ENCODE measurements at places on chromosomes 6 and 20.

- no peak for DNase-seq
Measured at GRCh38 chr6:50025258-50025657, 3.5 kb upstream of the DEFB110 start.

- no peak for DNase-seq
Measured at GRCh38 chr6:127902933-127903332, 2.1 kb upstream of the THEMIS start.

- no peak for DNase-seq
Measured at GRCh38 chr6:53009056-53009455, 14.0 kb upstream of the GSTA4 start.

DNA sequence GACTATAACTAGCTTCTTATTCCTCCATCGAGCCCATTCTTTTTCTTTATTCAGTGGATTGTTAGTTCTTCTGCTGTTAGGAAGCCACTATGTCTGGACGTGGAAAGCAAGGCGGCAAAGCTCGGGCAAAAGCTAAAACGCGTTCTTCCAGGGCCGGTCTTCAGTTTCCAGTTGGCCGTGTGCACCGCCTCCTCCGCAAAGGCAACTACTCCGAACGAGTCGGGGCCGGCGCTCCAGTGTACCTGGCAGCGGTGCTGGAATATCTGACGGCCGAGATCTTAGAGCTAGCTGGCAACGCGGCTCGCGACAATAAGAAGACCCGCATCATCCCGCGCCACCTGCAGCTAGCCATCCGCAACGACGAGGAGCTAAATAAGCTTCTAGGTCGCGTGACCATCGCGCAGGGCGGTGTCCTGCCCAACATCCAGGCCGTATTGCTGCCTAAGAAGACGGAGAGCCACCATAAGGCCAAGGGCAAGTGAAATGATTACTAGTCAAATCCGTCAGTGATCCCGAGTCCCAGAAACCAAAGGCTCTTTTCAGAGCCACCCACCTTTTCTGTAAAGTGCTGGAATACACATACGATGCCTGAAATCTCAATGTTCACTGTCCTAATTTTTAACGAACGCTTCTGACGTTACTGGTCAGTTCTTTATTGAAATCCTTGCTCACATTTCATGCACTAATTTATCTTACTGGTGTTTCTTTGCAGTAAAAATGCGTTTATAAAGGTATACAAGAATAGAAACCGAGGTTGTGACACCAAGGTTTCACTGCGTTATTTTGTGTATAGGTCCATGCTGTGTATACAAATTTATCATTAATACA lies 129.9 kb downstream of the HFE start:
- peak; percentile 42 for DNase-seq

DNA sequence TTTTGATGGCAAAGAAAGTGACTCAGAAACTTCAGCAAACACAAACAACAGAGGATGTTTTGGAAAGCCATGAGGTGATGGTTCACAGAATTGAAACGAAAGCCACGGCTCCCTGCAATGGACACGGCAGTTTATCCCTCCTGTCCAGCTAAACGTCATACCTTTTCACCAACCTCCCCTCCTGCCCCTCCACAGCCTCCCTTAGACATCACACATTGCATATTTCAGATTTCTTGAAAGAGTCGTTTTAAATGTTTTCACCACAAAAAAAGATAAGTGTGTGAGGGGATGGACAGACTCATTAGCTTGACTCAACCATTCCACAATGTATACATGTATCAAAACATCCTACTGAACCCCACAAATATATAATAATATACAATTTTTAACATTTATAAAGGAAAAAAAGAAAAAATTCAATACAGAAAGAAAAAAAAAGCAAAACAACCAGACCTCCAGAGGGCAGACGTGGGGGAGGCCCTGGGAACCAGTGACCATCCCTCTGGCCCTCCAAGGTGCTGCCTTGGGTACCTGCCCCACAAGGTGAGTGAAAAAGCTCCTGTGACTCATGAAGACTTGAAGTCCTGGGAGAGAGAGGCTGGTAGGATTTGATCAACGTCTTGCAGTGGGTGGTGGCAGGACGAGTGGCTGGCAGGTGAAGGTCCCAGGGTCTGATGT lies 117.2 kb upstream of the THBS2 start:
- DNase-seq = no peak

GRCh38 chr20:47544240-47544639 lies 42.6 kb downstream of the NCOA3 start:
- peak; percentile 28 for DNase-seq

- no peak for DNase-seq
Measured at GRCh38 chr20:24627926-24628325, 158.5 kb downstream of the SYNDIG1 start.

GRCh38 chr20:57409672-57410397 lies 18.6 kb downstream of the RBM38 start:
- no peak for DNase-seq

DNA sequence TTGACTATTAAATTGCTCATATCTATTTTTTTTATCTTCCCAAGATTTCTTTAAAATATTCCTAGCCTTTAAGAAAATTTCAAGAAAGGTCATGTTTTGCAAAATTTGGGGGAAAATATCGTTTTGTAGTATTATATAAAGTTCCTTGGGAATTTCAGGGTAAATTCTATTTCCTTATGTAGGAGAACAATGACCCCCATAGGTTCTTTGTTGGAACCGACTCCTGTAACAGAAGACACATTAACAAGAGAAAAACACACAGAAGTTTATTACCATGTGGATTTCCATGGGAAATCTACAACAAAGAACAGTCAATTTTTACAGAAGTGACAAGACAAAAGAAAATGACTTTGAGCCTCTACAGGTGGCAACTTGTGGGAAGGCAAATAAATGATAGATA lies 68.1 kb downstream of the ADGB start:
- no peak for DNase-seq

DNA sequence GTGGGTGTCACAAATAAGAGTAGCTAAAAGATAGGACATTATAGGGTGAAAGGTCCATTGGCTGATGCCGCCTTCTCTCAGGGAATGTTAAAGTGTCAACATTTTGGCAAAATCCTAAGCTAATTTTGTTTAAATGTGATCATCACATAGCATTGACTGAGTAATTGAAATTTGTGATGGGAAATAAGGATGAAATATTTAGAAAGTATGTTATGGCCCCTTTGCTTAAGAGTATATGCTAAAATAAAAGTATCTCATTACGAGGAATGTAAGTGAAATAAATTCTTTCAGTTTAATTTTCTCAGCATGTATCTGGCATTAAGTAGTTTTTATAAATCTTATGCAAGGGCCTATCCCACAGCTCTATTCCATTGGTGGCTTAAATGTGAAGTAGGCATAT lies 229.2 kb downstream of the PRL start:
- DNase-seq = no peak

DNA sequence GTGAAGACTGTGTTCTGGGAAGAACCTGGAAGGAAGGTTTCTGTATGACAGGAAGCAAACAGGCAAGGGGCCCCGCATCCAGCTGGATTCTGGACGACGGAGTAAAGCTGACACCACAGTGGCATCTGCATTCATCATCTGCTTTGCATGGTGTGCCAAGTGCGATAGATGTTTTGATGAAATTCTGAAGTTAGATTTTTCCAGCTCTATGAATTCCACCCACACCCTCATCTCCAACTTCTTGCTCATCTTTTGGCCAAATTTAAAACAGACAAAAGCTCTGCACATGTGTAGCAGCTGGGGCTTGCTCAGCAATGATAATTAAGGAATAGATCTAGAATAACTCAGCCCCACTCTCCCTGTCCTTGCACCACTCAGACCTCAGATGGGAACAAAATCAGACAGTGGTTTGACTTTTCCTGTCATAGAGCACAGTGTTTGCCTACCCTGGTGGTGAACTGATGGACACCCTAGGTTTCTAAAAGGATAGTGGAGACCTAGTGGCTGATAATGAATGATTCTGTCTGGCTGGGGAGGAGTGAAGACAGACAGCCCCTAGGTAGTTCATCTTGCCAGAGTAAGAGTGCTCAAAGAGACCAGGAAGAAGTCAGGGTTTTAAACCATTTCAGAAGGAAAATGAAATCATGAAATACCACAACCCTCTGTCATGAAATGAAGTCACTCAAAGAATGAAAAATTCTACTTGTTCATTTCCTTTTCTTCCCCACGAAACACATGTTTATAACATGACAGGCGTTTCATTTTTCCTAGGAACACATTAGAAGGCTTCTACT lies 85.8 kb downstream of the BCAS1 start:
- no peak for DNase-seq

- no peak for DNase-seq
Measured at GRCh38 chr6:114334237-114334636, 8.6 kb downstream of the HS3ST5 start.

- no peak for DNase-seq
Measured at GRCh38 chr6:76510489-76510888, 438.0 kb upstream of the IMPG1 start.

GRCh38 chr6:79756496-79756895 lies 125.4 kb downstream of the SH3BGRL2 start:
- DNase-seq = no peak

GRCh38 chr6:4412077-4412476 lies 276.7 kb upstream of the ECI2 start:
- DNase-seq = no peak

DNA sequence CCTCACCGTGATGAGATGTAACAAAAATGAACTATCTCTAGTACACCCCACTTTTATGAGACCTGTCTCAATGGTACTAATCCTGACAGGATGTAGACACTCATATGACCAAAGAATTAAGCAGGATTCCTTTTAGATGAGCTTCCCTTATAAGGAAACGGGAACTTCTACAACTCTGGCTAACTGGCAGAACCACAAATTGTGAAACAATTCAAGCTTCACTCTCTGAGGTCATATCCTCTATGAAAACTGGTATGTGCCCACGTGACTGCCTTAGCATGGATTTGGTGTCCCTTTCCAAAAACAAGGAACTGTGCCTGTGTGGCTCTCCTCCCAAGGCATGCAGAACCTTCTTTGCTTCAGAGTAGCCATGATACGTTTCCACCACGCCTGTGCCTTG lies 14.1 kb upstream of the CPNE5 start:
- peak; percentile 73 for DNase-seq

DNA sequence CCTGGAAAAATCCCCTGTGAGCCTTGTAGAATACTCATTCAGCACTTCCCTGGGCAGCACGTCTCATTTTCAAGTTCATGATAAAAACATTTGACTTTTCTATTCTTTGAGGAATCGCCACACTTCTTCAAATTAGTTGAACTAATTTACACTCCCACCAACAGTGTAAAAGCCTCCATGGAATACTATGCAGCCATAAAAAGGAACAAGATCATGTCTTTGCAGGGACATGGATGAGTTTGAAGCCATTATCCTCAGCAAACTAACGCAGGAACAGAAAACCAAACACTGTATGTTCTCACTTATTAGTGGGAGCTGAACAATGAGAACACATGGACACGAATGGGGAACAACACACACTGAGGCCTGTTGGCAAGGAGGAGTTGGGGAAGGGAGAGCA lies 102.0 kb upstream of the HEY2 start:
- DNase-seq = no peak

GRCh38 chr6:26026833-26027490 lies 60.3 kb upstream of the HFE start:
- peak; percentile 68 for DNase-seq

GRCh38 chr6:86331265-86331840 lies 606.0 kb upstream of the HTR1E start:
- DNase-seq = no peak

DNA sequence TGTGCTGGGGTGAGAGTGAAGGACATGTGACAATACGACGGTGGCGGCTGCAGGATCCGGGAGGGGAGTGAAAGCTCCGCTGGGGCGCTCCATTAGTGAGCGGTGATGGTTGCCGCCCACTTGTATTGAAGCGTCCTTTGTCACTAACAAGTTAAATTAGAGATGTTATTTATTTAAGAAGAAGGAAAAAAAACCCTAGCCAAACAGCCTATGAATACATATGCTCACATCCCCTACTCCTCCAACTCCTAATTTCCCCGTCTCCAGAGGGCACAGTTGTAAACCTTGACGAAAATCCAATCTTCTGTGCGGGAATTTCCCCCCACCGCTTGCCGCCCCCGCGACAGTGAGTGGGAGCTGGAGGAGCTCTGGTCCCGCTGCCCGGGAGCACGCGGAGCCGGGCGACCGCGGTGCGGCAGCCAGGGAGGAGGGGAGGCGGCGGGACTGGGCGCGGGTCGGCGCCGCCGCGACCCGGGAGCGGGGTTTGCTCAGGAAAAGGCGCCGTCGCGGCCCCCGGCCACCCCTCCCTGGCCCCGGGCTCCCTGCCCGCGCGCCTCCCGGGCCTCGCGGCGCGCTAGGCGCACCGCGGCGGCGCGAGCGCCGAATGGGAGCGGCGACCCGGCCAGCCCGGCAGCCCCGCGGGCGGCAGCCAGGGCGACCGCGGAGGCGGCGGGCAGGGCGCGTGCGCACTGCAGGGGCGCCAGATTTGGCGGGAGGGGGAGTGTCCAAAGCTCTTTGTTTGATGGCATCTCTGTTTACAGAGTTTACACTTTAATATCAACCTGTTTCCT lies at the start of gene MYB:
MYB (plus strand) TSS at position 767 of the 791 bp plus-strand sequence. CDS start 206 bp downstream, outside the sequence.
- DNase-seq = peak; percentile 91

DNA sequence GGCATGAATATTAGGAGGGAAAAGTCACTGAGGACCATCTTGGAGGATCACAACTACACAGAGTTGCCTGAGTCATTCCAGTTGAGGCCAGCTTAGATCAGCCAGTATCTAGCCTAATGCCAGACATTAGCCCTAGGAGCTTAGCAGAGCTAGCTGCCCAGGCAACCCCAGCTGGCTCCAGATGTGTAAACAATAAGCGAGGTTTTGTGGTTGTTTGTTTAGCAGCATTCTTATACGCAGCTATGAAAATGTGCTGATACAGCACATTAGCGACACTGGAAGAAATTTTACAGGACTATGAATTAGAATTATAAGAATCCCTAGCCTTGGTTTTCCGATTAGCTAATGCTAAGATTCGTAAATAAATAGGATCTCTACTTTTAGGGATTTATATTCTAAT lies 59.3 kb downstream of the BTBD3 start:
- no peak for DNase-seq

- no peak for DNase-seq
Measured at GRCh38 chr6:113776998-113777397, 80.1 kb upstream of the MARCKS start.

DNA sequence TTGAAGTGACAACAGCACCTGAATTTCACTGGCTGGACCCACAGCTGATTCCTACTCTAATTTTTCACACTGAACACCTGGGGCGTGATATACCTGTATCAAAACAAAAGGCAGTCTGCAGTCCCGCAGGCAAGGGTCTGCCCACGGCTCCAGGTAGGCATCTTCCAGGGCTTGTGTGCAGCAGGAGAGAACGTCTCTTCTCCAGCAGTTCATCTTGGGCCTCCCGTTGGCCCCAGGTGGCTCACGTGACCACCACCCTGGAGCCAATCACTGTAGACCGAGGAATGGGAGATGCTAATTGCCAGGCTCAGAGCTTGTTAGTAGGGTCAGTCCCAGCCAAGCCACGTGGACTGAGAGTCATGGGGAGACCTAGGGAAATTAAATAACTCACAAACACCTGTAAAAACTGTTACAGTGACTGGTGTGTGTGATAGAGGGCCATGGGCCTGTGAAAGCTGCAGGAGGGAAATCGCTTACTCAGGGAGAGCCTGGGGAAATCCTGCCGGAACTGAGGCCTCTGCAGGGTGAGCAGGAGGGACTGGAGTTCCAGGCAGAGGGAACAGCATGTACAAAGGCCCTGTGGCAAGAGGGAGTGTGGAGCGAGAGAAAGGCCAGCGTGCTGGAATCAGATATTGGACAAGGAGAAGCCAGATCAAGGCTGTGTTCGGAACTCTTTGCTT lies 83.4 kb downstream of the EYA2 start:
- no peak for DNase-seq

All from AG08396 (cell line).